ENCODE measurements at places on chromosomes 16 and 17.

- DNase-seq, result peak; percentile 15
These were observed 751 bp downstream of the DCAF7 start for GRCh38 chr17:63550817-63551639.

- DNase-seq, result no peak
These were observed 2.2 kb downstream of the KCNH6 start for GRCh38 chr17:63525190-63525946.

DNA sequence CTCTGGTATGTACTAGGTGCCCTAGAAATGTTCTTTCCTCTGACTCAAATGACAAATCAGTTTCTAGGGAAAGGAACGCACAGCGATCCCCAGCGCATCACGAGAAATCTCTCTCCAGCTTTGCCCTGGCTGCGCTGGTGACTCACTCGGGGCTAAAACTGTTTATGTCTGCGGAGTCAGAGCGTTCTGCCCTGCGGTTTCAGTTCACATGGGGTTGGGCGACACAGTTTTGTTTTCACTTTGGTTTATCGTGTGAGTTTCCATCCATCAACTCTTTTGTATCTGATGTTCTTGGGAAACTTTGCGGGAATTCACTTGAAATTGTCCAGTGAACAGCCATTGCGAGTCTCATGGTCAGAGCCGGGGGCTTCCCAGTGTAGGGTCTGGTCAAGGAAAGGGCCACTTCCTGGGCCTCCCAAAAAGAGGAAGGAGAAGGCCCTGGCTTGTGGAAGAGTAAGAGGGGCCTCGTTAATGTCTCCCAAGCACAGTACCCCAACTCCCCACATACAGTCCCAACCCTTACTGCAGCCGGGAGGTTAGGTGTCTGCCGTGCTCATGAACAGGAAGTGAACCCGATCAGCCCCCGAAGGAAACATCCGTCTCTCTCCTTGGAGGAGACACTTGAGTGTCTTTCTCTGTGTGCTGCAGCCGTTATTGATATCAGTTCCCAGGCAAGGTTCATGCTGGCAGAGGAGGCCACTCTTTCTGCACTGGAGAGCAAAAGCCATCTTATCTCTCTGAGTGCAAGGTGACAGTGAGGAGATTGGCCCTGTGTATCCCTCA lies 643.2 kb downstream of the WWOX start:
- DNase-seq, result peak; percentile 84

- DNase-seq, result no peak
These were observed 62.0 kb downstream of the RPH3AL start for GRCh38 chr17:290626-291025.

- peak; percentile 29 for DNase-seq
These were observed 153.6 kb downstream of the KATNIP start for GRCh38 chr16:27703545-27703944.

- no peak for DNase-seq
These were observed 81.3 kb downstream of the COX10 start for GRCh38 chr17:14150619-14151018.

DNA sequence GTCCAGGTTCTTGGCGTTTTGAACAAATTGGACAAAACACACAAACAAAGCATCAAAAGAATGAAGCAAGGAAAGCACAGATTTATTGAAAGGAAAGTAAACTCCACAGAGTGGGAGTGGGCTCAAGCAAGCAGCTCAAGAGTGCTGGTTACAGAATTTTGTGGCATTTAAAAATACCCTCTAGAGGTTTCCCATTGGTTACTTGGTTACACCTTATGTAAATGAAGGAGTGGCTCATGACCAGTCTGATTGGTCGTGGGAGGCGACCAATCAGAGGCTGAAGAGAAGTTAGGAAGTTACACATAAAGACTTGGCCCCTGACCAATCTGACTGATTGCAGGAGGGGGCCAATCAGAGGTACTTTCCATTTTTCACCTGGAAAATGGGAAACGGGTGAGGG lies 1373.8 kb upstream of the GOT2 start:
- peak; percentile 9 for DNase-seq

DNA sequence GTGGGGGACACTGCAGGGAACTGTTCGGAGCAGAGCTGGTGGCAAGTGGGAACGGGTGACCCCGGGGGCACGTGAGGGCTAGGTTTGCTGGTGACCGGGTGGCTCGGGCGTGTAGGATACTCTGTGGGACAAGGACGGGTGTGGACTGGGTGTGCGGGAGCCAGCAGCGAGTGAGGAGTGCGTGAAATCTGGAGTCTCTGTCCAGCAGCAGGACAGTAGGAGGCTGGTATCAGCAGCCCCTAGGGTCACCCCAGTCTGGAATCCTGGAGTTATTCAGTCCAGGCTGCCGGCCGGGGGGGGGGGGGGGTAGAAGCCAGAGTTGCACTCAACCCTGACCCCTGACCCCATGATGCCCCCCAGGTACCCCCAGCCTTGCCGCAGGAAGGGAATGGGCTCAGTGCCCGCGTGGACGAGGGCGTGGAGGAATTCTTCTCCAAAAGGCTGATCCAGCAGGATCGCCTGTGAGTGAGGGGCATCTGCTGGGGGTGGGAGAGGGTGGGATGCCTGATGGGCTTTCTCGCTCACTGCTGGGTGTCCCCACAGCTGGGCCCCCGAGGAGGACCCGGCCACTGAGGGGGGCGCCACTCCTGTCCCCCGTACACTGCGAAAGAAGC lies 6.2 kb downstream of the ACD start:
- DNase-seq, result no peak

- no peak for DNase-seq
These were observed 52.7 kb upstream of the LHX1 start for GRCh38 chr17:36884495-36885152.

- no peak for DNase-seq
These were observed 6.6 kb upstream of the METRNL start for GRCh38 chr17:83072600-83073358.

- no peak for DNase-seq
These were observed 6.5 kb downstream of the CACNA1H start for GRCh38 chr16:1159325-1159972.

DNA sequence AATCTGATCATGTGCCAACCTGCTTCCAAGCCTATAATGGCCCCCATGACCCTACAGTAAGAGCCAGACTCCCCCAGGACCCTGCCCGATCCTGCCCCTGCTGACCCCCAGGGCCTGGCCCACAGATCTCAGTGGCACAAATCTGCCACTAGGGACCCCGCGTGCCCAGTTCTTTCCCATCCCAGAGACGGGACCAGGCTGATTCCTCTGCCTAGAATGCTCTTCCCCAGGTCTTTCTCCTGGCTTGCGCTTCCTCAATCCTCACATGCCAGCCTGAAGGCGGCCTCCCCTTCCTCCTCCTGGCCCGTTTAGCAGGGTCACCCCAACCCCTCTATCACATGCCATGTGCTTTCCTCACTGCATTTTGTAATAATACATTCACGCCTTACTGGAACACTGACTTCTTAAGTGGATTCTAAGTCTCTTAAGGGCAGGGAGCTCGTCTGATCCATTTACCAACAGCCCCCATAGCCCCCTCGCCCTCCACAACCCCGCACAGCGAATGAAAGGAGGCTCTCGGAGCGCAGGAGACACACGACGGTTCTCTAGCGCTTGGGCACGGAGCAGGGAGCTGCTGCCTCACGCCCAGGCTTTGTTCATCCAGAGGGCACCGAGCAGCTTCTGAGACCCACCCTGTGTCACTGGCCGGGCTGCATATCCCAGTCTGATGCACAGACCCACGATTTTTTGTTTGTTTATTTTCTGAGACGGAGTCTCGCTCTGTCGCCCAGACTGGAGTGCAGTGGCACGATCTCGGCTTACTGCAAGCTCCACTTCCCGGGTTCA lies 1.2 kb downstream of the TRIM65 start:
- DNase-seq, result peak; percentile 82

GRCh38 chr17:32116937-32117336 lies 25.4 kb upstream of the RHOT1 start:
- no peak for DNase-seq

GRCh38 chr17:73305845-73306836 lies 5.7 kb downstream of the CDC42EP4 start:
- DNase-seq, result no peak

- DNase-seq, result no peak
These were observed 8.4 kb upstream of the ALDH3A1 start for GRCh38 chr17:19756546-19756945.

DNA sequence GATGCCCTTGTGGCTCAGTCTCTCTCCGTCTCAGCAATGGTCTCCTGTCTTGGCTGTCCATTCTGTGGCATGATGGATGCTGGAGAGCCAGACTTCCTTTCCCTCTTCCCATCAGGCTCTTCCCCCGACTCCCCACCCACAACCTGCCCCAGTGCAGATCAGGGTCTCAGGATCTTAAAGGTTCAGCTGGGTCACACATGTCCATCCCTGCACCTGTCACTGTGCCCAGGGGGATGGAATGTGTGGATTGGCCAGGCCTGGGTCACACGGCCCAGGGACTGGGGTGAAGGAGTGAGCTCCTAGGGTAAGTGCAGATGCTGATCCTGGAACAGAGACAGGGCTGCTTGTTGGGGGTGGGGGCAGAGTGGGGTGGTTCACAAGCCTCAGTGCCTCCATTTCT lies 23.0 kb downstream of the ADGRG5 start:
- no peak for DNase-seq

GRCh38 chr16:400061-400591 lies 1.6 kb upstream of the DECR2 start:
- DNase-seq, result no peak

- no peak for DNase-seq
These were observed 38.4 kb upstream of the XYLT1 start for GRCh38 chr16:17509194-17509593.

DNA sequence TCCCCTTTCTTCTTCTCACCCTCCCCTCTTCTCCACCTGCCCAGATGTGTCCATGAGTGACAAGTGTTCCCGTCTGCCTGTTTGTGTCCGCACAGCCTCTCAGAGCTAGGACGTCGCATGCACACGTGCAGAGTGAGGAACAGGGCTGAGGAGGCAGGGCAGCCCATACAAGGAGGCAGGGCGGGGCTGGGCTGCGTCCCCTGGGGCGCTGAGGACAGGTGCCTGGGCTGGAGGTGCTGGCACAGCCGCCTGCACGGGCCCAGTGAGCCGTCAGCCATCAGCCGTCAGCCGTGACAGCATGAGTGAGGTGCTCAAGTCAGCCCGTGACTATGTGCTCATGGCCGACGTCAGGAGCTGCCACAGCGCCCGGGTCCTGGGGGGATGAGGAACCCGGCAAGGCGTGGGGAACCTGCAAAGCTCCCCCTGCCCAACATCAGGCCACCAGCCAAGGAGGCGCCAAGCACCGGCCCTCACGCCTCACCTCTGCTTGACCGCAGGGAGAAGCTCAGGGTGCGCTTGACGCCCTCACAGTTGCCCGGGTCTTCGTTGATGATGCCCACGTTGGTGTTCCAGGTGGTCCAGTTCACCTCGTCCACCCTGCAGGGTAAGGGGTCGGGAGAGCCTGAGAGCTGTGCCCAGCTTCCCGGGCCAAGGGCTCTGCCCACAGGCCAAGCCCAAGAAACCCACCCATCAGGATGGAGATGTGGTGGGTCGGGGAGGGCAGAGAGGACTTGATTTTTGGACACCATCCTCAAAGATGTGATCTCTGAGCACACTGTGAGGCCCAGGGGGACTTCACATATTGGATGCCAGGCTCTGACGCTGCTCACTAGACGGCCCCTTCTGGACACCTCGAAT lies 13.7 kb upstream of the TRPV3 start:
- no peak for DNase-seq

DNA sequence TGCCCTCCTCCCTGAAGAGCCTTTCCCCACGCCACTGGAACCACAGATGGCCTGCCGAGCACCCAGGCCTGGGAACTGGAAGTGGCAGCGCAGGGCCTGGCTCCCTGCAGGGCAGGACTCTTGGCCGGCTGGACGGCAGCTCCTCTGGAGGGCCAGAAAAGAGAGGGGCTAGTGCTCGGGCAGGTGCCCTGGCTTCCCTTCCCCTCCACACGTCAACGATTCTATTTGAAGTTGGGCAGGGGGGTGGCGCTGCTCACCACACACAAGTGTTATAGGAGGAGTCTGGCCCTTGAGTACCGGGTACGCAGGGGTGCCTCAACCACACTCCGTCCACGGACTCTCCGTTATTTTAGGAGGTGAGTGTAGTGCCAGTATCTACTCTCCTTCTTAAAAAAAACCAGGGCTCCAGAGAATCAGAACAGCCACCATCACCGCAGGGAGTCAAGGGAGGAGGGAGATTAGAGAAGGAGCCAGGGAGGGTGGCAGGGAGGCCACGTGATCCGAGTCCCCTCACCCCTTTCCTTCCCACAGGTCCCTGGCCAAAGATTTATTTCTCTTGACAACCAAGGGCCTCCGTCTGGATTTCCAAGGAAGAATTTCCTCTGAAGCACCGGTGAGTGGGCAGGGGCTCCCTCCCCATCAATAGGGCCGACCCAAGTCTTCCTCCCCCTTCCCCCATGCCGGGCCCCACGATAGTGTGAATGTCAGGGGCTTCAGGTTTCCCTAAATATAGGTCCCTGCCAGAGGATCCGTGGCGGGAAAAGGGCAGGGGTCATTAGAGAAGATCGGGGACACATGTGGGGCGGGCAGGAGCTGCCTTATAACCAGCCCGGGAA lies 1.4 kb upstream of the ALDOA start:
- DNase-seq, result peak; percentile 77

- DNase-seq, result no peak
These were observed 336.9 kb downstream of the SOX9 start for GRCh38 chr17:72457712-72458111.

GRCh38 chr17:79670537-79671084 lies 59.8 kb upstream of the RBFOX3 start:
- DNase-seq, result no peak

DNA sequence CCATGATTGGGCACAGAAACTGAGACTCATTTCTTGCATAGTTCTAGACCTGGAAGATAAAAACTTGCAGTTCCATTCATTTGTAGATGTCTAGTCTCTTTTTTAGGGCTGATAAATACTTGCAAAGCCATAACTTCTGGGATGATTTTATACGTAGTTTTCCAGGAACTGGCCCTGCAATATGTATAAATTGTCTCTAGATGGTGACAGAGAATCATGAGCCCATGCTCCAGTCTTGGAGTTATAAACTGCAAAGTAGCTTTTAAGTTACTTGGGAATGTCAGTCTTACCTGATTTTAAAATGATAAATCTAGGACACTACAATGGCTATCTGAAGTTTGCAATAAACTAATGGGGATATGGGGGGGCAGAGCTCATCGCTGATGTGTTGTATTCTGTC lies 3.0 kb upstream of the ADAMTS18 start:
- DNase-seq, result no peak

DNA sequence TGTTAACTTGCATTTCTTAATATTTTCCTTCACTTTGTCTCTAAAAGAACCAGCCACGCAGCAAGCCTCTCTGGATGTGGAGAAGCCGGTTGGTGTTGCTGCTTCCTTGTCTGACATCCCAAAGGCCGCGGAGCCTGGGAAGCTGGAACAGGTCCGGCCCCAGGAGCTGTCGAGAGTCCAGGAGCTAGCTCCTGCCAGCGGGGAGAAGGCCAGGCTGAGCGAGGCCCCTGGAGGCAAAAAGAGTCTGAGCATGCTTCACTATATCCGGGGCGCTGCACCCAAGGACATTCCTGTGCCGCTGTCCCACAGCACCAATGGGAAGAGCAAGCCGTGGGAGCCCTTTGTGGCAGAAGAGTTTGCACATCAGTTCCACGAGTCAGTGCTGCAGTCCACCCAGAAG lies 22.8 kb downstream of the GINS2 start:
- no peak for DNase-seq

- DNase-seq, result no peak
These were observed 4.2 kb downstream of the RBFOX3 start for GRCh38 chr17:79606487-79607281.
